ENCODE measurements at places on chromosomes 11 and 22.

- no peak for DNase-seq
Observed at GRCh38 chr11:19980957-19981669, 179.2 kb downstream of the DBX1 start.

DNA sequence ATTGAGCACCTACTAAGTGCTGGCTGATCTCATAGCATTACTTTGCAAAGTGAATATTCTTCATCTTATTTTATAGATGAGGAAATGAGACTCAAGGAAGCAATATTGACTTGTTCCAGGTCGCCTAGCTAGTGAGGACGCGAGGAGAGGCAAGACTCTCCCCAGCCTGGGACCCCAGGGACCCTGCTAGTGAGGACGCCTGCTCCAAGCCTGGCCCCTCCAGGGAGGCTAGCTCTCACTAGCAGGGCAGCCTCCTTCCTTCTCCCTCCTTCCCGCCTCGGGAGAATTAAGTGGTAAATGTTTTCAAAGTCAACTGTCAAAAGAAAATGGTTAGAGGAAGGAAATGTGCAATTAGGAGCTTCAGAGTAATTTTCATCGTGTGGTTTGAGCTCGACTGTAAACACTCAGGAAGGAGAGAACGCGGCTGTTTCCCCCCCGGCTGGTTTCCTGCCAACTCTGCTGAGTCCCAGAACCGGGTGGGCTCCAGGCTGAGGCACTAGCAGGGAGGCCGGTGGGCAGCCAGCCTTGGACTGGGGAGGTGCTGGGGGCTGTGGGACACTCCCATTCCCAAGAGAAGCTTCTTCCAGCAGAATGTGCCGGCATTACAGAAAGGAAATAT, 17.9 kb downstream of the MYEOV start:
- DNase-seq, result no peak

DNA sequence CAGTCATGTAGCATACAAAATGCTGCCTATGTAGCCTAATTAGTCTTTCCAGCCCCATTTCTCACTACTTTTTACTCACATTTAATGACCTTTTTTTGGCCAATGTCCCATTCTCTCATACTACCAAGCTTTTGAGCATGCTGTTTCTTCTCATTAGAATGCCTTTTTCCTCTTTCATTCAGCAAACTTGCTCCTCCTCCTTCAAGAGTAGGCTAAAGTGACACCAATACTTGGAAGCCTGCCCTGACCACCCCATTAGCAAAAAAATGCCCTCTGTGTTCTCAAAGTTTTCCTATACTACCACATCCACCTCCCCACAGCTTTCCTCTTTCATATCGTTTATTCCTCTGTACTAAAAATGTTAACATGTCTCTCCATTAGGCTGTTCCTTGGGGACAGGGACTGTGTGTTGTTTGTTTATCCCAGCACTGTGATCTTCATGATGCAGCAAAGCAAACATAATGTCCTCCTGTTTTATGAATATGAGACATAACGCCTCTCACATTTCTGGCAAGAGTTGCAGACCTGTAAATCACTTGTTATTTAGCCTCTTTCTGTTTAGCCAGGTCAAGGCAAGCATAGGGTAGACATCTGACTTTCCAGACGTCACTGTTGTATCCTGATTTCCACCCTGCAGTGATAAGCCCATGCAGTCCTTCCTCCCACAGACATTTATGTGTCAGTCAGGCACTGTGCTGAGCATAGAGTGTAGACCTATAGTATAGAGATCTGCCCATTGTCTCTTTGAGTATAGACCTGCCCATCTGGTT, 62.0 kb upstream of the UCP3 start:
- no peak for DNase-seq

GRCh38 chr22:38782402-38783094, 11.4 kb downstream of the DNAL4 start:
- no peak for DNase-seq

DNA sequence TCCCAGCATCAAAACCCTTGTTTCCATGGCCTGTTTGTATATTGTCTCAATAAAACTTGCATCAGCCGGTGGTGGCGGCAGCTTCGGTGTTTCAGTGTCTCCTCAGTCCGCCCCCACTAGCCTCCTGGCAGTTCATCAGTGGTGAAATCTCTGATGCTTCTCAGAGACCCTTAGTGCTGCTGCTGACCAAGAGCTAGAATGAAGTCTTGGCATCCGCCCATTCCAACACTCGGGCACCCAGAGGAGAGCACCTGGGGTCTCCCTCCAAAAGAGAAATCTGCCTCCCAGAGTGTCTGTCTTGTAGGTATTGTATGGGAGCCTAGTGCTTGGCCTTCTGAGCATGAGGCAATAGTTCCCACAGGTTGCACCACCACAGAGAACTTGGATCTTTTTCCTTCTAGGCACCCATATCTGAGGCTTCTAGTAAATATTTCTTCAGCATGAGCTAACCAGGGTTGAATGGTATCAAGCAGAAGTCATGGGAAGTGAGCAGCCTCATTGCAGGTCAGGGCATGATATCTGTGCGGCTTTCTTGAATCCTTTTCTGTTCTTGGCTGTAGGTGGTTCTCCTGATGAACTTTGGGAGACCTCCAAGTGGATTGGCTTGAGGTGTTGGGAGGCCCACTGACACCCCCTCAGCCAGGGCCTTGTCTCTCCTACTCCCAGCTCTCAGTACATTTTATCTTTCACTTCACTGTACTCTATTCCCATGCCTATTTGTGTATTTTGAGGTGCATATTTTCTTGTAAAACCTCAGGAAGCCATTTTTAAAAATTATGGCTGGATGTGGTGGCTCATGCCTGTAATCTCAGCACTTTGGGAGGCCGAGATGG, 13.2 kb upstream of the AIFM3 start:
- no peak for DNase-seq

DNA sequence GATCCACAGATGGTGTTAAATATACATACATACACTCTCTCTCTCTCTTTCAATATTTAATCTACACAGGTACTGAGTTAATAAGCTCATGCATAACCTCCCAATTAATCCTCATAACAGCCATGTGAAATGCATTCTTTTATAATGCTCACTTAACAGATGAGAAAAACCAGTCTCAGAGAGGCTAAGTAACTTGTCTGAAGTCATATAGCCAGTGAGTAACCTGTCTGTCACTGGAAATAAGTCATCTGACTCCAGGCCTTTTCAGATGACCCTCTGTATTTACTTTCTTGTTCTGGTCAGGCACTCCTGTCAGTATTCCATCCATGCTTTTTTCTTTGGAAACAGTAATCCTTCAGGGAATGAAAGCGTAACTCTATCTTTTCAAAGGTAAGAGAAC, 594.0 kb upstream of the TENM4 start:
- DNase-seq, result no peak

DNA sequence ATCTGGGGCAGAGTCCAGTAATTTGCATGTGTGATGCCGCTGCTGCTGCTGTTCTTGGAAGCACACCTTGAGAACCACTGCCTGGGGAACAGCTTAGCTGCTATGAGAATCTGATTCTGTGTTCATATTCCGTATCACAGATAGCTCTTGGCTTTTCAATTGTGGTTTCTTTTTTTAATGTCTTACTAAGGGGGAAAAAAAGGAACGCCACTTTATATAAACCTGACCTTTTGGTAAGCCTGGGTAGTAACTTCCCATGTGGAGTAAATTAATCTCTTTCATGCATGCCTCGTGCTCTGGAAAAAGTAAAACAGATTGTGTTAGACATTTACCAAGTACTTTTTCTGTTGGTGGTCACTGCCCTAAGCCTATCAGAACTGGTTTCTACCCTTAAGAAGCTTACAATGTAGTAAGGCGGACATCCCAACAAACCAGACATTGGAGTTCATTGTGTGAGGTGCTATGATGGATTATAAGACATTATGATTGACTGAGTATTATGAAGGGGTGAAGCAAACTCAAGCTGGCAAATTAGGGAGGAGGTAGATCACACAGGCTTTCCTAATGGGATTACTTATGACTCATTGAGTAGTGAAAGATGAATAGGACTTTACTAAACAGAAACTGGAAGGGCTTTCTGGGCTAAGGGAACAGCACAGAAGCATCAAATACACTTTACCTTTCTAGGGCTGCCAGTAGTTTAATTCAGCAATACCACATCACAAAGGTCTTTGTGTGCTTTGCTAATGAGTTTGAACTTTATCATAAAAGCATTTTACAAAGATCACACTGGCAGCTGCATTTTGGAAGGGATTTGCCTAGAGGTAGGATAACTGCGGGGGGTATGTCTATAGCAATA, 64.7 kb downstream of the MAML2 start:
- no peak for DNase-seq

- no peak for DNase-seq
Observed at GRCh38 chr11:65066805-65067291, 8.5 kb upstream of the NAALADL1 start.

GRCh38 chr22:30077279-30077880, 2.9 kb upstream of the HORMAD2 start:
- no peak for DNase-seq

GRCh38 chr22:42613872-42614301, 796 bp downstream of the POLDIP3 start:
- DNase-seq, result no peak

- no peak for DNase-seq
Observed at GRCh38 chr11:68113986-68114385, 7.2 kb downstream of the CHKA start.

DNA sequence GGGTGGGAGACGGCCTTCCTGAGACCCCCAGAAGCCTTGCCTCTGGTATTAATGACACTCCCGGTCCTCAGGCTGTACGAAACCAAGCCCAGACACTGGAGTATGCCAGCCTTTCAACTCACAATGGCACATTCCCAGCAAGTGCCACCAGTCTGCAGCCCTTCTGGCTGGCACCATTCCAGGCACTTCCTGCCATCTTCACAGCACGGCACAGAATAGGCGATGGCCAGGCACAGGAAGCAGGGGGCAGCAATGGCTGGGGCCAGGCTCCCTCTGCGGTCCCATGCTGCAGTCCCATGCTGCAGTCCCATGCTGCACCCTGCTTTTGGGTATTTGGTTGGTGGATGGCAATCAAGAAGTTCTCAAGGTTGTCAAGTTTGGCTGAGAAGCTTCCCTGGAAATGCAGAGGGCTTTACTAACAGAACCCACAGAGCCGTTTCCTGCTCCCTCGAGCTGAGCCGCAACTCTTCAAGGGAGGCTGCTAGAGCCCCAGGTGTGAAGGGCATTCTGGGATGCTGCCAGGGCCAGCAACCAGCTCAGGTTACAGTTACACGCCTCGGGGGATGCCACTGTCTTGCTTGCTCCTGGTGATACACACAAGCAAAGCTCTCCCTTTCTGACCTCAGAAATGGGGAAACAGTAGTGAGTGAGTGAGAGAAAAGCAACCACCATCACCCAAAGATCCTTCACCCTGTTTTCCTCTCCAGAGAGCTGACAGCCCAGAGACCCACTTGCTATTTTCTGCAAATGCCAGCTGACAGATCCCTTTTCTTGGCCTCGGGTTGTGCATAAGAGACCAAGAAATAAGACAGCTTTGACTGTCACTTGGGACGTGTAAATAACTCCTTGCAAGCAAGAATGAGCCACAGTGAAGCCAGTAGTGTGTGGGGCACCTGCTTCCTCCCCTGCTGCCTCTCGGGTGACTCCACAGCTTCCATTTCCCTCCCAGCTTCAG, 23.9 kb downstream of the LRFN4 start:
- no peak for DNase-seq

DNA sequence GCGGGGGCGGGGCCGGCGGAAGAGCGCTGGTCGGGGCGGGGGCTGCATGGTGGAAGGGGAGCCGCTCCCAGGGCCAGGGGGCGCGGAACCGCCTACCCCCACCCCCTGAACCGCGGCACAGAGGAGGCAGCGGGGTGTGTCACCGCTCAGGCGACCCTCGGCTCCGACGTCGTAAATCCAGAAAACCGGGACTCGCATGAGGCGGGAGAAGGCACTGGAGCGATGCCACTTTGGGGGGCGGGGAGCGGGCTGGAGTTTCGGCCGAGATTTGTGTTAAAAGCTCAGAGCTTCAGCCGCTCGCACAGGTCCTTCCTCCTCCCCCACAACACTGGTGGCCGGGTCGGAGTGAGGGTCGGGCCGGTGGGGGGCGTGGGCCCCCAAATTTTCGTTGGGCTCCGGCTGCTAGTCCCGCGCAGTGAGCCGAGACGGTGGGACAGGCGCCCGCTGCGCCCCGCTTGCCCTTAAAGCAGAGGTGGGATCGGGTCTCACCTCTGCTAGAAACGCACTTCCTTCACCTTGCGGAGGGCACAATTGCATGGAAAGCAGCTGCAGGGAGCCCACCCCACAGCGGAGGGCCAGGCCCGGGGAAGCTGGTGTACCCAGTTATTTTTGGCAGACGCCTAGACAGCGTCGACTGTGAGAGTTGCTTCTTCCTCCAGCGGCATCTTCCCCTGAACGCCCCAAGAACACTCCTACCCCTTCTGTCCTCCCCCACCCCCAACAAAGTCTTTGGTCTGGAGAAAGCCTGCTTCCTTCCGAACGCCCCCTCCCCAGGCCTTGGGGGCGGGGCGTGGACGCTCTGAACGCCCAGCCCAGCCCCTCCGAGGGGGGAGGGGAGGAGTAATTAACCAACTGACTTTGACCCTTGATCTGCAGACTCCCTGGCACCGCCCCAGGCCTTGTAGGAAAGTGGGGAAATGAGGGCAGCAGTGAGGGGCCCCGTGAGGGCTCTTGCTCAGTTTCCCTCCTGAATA, 1.1 kb downstream of the OVOL1 start:
- no peak for DNase-seq

GRCh38 chr11:24511511-24511910, 14.7 kb downstream of the LUZP2 start:
- no peak for DNase-seq

DNA sequence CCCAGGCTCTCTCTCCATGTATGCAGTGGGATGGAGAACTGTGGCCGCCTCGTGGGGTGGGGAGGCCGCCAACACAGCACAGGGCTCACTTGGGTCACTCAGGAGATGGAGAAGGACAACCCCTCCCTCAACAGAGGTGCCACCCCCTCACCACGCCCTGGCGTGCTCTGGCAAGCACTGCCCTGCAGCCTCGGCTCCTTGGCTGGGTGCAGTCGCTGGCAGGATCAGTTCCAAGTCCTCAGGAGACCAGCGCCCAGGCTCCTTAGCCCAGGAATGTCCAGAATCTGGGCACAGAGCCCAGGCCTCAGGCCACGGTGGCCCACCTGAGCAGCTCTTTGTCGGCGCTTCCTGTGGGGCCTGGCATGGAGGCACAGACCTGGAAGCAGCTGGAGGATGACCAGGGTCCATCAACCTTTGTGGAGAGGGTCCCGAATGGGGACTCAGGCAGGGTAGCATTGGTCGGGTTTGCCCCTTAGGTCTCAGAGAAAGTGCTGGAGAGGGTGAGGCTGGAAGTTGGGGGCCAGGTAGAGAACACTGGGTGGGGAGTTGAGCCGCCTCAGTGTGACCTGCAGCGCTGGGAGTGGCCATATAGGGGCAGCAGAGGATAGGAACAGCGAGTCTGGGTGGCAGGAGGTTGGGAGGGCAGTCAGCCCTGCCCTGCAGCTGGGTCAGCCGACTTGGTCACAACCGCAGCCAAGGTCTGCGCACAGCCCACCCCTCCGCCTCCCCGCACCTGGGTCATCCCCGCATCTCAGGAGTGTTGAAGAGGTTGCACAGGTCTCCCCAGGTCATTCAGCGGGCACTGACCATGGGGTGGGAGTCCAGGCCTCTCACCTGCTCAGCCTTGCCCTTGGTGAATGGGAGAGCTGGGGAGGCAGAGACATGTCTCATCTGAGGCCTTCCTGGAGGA, 8.2 kb downstream of the SUSD2 start:
- no peak for DNase-seq
